ENCODE measurements at places on chromosomes 12 and 14.

DNA sequence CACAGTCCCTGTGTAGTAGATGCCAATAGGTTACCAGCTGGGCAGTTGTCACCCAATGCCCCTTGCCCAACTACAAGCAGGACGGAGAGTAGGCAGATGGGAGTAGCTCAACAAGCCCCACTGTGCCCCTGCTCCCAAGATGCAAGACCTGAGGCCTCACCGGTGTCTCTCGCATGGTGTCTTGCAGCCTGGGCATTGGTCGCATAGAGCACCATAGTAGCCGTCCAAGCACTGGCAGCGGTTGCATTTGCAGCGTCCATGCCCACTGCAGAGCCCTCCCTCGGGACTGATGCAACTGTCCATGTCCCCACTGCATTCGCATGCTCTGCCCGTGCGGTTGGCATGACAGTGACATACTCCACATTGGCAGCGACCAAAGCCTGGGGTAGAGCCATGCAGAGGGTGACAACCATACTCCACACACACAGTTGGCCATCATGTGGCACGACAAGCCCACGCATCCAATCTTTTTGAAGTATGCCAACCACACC, 11.9 kb upstream of the CSAD start:
- H3K4me1 ChIP-seq = peaks cover 41% of the 10 kb centered on the region
- peak; percentile 34 for DNase-seq
- no peak overlapping the region for H3K4me3 ChIP-seq
- peak overlapping the region; percentile 99 for H3K27ac ChIP-seq

DNA sequence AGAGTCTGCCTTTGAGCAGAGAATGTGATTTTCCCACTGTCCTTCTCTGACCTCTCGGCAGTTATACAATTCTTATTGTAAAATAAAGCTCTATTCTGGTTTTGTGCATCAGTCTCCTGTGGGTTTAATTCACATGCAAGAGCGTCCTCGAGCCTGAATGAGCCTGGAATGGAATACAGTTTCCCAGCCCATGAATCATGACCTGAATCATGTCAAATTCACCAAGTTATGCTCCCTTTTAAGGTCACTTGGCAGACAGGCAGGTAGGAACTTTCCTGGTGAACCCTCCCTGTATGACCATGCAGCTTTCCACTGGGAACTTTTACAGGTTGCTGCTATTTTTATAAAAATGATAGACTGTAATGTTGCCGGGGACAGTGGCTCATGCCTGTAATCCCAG, 41.7 kb downstream of the BICD1 start:
- H3K27ac ChIP-seq = no peak overlapping the region
- H3K4me1 ChIP-seq = peaks cover 29% of the 10 kb centered on the region
- no peaks in the 10 kb centered on the region for H3K36me3 ChIP-seq
- no peak for DNase-seq

GRCh38 chr12:105221583-105222283, 14.2 kb downstream of the APPL2 start:
- H3K27me3 ChIP-seq = no peaks in the 10 kb centered on the region
- H3K36me3 ChIP-seq = no peaks in the 10 kb centered on the region
- no peak overlapping the region for H3K27ac ChIP-seq
- peaks cover 18% of the 10 kb centered on the region for H3K4me1 ChIP-seq

GRCh38 chr12:70165450-70165849, 77.8 kb upstream of the CNOT2 start:
- no peak overlapping the region for H3K4me3 ChIP-seq
- H3K36me3 ChIP-seq = no peaks in the 10 kb centered on the region
- H3K27ac ChIP-seq = no peak overlapping the region

DNA sequence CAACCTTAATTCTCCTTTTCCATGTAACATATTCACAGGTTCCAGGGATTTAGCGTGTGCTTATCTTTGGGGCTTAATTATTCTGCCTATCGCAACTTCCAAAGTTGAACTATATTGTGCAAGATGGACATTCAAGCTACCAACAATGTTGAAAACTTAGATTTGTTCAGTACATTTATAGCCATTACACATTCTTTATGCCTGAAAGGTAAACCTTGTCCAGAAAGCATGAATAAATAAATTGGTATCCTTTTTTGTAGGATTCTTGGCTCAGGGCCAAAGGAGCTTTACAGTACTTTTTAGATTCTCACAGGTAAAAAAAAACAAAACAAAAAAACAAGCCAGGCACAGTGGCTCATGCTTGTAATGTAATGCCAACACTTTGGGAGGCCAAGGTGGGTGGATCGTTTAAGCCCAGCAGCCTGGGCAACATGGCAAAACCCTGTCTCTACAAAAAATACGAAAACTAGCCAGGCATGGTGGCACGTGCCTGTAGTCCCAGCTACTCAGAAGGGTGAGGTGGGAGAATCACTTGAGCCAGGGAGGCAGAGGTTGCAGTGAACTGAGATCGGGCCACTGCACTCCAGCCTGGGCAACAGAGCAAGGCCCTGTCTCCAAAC, 3.3 kb downstream of the C12orf56 start:
- H3K4me1 ChIP-seq = no peaks in the 10 kb centered on the region
- no peak overlapping the region for H3K27ac ChIP-seq
- H3K27me3 ChIP-seq = no peaks in the 10 kb centered on the region
- H3K4me3 ChIP-seq = no peak overlapping the region
- no peak for DNase-seq
- no peaks in the 10 kb centered on the region for H3K36me3 ChIP-seq

DNA sequence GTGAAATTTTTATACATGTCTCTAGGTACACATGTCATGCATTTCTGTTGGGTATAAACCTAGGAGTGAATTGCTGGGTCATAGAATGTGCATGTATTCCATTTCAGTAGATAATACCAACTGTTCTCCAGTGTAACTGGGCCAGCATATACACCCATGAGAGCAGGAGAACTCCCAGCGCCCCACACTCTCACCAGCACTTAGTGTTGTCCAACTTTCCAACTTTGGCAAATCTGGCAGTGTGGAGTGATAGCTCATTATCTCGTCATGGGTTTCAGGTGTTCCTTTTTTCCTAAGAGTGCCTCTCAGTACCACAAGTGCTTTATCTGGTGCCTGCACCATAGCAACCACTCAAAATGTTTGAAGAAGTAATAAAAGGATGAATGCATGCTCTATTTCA, 40.1 kb downstream of the NGB start:
- no peaks in the 10 kb centered on the region for H3K4me1 ChIP-seq
- H3K27me3 ChIP-seq = no peaks in the 10 kb centered on the region
- no peak overlapping the region for H3K27ac ChIP-seq
- no peak overlapping the region for H3K4me3 ChIP-seq
- no peaks in the 10 kb centered on the region for H3K36me3 ChIP-seq

GRCh38 chr12:119372540-119372939, 38.0 kb downstream of the CCDC60 start:
- no peaks in the 10 kb centered on the region for H3K36me3 ChIP-seq
- H3K4me1 ChIP-seq = no peaks in the 10 kb centered on the region
- DNase-seq = no peak
- H3K27me3 ChIP-seq = no peaks in the 10 kb centered on the region

- H3K4me3 ChIP-seq = no peak overlapping the region
- H3K4me1 ChIP-seq = no peaks in the 10 kb centered on the region
- peak; percentile 16 for DNase-seq
- H3K27ac ChIP-seq = no peak overlapping the region
- H3K27me3 ChIP-seq = no peaks in the 10 kb centered on the region
Measured at GRCh38 chr12:43309959-43310358, 242.0 kb downstream of the ADAMTS20 start.

DNA sequence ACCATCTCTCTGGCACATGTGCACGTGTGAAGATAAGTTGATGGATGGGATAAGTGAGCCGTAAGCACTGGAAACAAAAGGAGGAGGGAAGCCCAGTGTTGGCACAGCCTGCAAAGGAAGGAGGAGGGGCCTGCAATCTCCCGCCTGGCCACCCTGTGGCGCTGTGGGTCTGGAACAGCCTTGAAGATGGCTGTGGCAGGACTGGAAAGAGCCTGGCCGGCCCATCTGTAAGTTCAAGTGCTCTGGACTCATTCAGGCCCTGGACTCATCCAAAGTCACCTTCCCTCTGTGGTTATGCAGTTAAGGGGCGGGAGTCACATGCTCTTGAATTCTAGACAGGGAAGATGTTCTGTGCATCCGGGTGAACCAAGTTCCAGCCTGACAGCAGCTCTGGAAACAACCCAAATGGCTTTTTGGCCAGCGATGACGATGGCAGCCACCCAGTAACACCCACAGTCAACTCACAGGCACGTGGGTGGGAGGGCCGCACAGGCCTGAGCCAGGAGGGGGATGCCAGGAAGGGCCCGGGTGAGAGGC, 50.4 kb downstream of the CHGA start:
- DNase-seq = no peak
- no peak overlapping the region for H3K27ac ChIP-seq
- H3K27me3 ChIP-seq = no peaks in the 10 kb centered on the region
- no peak overlapping the region for H3K4me3 ChIP-seq
- no peaks in the 10 kb centered on the region for H3K4me1 ChIP-seq
- H3K36me3 ChIP-seq = no peaks in the 10 kb centered on the region

- H3K4me1 ChIP-seq = no peaks in the 10 kb centered on the region
- H3K4me3 ChIP-seq = no peak overlapping the region
- no peak overlapping the region for H3K27ac ChIP-seq
- peaks cover 12% of the 10 kb centered on the region for H3K27me3 ChIP-seq
- no peaks in the 10 kb centered on the region for H3K36me3 ChIP-seq
- no peak for DNase-seq
Measured at GRCh38 chr14:105165134-105165704, 3.4 kb downstream of the JAG2 start.

All from MM.1S (cell line).